AG20443 (cell line): ENCODE measurements at places on chromosomes 3 and 15.

DNA sequence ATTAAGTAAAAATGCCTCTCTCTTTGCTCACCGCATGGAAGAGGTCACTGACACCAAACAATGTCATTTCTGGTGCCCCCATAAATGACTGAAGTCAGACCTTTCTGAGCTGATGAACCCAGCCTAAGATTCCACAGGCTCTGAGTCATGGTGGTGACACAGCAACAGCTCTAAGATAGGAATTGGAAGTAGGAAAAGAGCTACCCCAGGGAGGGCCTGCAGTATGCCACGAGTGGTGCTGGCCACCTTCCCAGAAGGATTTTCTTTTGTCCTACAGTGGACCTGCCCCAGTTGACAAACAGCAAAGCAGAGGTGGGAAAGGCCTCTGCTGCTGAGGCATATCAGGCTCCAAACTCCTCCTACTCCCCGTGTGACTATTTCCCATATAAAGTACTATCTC lies 208.1 kb downstream of the MINAR1 start:
- DNase-seq, result peak; percentile 88

DNA sequence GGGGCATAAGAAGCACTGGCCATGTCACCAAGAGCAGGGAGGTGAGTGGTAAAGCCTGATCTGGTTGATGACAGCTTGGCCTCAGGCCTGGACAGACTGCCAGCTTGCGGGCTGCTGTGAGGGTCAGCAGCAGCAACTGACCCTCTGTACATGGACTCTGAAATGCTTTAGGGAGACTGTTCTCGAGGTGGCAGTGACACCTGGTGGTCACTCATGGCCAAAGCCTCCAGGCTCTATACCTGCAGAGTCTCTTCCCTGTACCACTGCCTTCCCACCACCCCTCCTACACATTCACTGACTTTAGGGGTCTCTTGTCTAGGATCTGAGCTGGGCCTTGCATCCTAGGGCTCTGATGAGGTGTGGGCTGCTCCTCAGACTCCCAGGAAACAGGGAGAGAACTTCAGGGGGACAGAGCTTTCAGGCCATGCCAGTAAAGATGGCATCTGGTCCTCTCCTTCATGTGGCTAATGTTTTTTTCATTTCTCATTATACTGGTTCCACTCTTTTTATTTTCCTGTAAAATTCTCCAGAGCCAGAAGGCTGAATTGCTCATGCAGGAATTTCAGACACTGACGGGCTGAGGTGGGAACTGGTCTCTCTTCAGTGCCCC lies 17.2 kb upstream of the TIMP4 start:
- peak; percentile 68 for DNase-seq

DNA sequence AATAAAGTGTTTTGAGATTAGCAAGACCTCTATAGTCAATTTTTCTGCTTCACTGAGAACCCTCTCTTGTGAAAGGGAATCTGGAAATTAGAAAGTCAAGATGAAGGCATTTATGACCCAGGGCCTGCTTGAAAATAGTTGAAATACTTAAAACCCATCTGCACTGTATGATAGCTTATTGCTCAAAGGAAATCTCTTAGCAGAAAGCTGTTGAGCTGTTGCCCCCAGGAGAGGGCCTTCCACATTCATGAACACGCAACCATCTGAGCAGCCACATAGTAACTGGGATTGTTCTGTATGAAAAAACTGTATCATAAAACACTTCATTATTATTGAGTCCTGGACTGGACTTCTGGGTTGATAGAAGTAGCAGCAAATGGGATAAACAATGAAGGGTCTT lies 106.4 kb upstream of the PTX3 start:
- DNase-seq, result no peak

DNA sequence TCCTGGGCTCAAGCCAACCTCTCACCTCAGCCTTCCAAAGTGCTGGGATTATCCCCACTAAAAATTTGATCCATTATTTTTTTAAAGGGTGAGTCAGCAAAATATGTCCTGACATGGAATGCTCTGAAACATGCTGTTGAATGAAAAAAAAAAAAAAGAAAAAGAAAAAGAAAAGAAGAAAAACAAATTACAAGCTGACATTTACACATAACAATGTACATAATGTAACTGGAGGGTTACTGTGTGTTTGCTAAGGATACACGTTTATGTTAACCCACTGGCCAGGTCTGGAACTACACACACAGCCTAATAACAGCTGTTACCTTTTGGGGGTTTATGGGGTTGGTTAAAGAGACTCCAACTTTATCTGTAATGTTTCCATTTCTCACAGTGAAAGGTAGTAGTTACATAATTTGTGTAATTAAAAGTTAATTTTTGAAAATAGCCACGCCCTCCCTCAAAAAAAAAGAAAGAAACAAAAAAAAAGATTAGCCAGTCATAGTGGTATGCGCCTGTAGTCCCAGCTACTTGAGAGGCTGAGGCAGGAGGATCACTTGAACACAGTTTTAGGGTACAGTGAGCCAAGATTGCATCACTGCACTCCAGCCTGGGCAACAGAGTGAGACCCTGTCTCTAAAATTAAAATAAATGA lies 3.1 kb upstream of the MESP2 start:
- peak; percentile 19 for DNase-seq

DNA sequence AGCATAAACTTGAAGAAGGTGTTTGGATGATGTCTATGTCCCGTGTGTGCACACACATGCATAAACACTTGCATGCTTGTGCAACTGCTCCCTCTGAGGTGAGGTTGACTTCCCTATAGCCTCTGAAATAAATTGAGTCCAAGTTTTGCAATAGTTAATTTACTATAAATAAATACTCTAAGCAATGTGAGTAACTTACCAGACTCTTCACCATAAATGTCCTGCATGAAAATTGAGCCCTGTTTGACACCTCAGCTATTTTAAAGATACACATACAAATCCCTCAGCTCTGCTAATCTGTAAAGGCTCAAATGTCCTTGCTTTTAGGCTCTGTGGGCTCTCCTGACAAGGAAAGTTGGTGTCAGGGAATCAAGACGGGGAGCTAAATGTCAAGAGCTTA lies 37.1 kb downstream of the GJD2 start:
- no peak for DNase-seq

- no peak for DNase-seq
Measured at GRCh38 chr15:86403914-86404583, 324.4 kb downstream of the AGBL1 start.

DNA sequence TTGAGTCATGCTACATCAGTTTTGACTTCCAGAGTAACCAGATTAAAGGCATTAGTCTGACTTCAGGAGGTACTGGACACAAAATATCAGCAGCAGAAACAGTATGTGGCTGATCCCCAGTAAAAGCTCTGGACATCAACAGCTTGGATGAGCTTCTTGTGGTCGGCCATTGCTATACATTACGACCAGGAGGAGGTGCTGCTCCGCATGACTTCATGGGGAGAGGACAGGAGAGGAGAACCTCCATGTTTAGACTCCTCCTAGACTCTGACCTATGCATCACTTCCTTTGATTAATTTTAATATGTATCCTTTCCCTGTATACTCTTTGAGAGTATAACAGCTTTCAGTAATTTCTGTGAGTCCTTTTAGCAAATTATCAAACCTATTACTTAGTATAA lies 285.6 kb upstream of the ARHGEF26 start:
- DNase-seq, result no peak
